COR-L47 (cell line): ENCODE measurements at places on chromosomes 12 and 14.

GRCh38 chr12:121388421-121388981 lies 11.4 kb upstream of the RNF34 start:
- no peak for DNase-seq

DNA sequence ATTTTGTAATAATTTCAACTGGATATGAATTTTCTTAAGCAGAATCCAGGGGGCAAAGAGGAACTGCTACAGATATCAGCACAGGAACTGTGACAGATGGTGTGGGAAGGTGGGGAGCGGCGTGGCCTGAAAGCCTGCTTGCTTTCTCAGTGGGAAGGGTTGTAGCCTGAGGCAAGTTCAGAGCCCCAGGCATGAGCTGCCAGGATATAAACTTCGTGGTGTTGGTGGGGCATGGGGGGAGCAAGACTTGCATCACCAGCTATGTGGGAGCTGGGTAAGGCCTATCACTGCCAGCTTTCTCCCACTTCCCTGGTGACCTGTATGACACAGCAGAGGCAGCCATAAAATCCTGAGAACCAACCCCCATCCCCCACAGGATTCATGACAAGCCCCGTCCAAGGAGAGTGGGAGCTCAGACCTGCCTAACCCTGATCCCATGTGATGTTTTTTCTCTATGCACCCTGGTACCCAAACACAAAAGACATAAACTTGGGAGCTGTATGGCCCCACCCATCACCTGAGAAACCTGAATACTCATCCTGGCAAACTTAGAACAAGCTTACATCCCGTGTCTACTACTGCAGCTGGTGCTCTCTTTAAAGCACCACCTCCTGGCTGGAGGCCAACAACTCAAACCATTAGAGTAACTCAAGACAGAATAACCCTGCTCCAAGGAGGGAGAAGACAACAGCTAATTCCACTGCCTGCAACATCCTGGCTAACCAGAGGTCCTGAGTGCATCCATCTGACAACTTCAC lies 16.5 kb downstream of the CLEC1A start:
- no peak for DNase-seq

GRCh38 chr14:62206456-62206855 lies 444.2 kb downstream of the SNAPC1 start:
- no peak for DNase-seq

GRCh38 chr12:4269279-4269991 lies 4.1 kb upstream of the CCND2 start:
- no peak for DNase-seq

DNA sequence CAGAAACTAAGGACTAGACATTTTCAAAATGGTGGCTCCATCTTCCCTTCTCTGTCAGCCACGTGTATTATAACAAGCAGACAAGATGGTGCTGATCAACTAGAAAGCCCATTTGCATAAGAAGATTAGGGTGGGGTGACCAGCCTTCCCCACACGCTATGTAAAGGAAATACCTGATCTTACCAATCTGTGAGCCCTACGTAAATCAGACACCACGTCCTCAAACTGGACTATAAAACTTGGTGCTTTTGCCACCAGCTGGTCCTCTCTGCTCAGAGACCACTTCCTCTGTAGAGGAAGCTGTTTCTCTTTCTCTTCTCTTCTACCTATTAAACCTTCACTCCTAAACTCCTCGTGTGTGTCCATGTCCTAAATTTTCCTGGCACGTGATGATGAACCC lies 101.1 kb upstream of the PLEKHG7 start:
- no peak for DNase-seq

DNA sequence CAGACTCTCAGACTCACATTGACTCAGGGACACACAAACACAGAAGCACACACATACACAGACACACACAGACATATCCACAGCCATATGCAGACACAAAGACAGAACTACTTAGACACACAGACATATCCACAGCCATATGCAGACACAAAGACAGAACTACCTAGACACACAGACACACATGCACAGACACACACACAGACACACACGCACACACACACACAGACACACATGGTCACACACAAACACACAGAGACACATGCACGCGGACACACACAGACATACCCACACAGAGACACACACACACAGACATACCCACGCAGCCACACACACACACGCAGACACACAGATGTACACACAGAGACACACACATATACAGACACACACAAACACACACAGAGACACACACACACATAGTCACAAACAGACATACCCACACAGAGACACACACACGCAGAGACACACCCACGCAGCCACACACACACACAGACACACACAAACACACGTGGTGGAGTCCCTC lies 25.7 kb downstream of the SERPINA1 start:
- no peak for DNase-seq

GRCh38 chr12:10717410-10717809 lies 5.7 kb downstream of the YBX3 start:
- DNase-seq: no peak

DNA sequence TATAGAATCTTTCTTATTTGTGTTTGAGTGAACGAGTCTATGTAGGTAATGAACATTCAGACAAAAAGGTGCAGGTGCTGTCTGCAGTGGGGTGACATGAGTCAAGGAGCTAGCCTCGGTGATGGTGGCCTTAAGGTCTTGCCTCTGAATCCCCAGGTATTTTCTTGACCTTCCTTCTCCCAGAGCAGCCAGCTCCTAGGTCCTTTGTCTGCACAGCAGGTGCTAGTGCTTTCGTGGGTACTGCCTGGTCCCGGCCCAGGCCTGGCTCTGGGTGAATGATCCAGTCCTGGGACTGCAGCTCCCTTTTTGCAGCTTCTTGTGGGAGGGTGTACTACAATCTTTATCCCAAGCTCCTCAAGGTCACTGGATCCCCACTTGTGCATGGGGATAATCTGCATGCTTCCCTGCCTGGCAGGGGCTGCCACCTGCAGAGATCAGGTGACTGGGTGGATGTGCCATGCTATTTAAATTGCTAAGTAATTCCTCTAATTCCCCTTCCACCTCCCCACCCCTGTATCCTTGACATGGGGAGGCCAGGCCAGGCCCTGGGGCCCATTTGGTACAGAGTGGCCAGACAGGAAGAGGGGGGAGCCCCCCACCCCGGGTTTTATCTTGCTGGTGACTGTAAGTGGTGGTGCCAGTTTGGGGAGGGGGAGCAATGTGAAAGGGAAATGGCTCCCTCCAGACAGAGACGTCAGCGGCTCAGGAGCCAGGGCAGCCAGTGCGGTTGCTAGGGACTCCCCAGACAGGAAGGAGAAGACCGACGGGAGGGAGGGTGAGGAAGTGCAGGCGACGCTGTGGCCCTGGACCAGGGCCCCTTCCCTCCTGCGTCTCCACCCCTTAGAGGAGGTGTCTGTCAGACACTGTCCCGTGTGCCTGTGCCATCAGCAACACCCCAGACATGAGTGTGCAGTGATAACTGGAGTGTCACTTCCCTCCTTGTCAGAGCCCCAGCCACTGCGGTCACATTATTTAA lies 6.7 kb downstream of the VASH1 start:
- peak; percentile 20 for DNase-seq

DNA sequence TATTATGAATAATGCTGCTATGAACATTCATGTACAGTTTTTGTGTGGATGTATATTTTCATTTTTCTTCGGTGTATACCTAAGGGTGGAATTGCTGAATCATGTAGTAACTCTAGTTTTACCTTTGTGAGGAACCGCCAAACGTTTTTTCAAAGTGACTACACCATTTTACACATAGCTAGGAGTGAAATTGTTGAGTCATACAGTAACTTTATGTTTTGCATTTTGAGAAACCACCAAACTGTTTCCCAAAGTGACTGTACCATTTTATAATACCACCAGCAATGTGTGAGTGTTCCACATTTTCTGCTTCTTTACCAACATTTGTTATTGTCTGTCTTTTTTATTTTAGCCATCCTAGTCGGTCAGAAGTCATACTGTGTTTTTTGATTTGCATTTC lies 3.1 kb upstream of the TPH2 start:
- DNase-seq: no peak

DNA sequence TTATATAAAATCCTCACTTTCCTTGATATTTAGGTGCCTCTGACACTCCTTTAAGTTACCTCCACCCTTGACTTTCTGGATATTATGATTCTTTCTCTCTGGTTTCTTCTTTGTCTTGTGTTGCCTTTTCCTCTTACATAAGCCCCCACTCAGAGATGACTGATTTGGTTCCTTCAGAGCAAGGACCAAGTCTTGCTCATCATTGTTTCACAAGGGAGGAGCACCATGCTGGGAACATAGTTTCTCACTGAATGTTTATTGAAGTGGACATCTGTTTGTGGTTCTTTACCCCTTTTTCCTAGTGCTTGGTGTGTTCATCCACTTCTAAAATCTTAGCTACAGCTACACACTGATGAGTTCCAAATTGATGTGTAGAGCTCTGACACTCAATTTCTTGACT lies 161.3 kb upstream of the PTPRQ start:
- DNase-seq: no peak

DNA sequence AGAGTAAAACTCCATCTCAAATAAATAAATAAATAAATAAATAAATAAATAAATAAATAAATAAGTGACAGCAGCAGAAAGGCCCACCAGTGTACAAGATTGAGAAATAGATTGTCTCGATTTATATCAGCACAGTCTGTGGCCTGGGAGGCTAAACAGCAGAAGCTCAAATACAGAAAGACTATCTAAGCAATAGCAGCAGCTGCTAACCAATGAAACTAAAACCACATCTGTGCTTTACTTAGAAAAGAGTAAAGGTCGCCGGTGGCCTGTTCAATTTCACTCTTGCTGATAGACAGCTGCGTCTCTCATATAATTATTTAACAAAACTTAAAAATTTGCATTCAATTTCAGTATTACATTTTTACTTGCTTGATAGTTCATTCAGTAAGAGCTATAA lies 325.7 kb downstream of the CEP128 start:
- DNase-seq: no peak

GRCh38 chr14:74627076-74627475 lies 15.0 kb upstream of the LTBP2 start:
- DNase-seq: no peak

DNA sequence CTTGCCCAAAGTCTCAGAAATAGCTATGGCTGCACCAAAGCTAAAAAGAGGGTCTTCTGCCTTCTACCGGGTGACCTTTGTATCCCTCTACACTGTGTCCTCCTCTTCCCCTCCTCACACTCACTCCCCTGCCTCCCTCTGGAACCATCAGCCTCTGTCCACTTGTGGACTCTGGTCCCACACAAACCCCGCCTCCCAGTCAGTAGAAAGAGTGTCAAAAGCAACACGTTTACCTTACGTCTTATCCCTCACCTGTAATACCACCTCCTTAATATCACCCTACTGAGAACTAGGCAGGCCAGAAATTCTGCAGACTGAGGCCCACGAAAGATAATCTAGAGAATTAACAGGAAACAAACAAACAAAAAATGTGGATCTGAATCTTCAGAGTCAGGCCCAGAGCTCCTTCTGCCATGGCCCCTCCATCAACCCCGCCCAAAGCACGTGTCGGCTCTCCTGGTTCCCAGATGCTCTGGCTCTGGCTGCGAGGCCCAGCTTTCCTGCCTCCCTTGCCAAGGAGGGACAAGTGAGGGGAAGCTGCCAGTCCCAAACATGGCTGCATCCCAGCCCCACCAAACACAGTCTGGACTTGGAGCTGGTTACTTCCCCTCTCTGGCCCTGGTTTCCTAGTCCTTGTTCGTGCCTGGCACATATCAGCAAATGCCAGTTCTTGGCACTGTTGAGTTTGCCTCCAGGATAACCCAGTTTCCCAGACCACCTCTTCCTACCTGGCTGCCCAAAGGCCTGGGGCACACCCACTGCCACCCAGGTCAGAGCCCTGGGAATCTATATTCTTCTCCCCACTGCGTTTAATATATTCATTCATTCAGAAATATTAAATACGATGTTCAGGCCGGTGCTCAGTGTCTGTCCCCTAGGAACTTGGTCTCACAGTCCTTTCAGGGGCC lies 2.7 kb downstream of the ACTN1 start:
- no peak for DNase-seq

DNA sequence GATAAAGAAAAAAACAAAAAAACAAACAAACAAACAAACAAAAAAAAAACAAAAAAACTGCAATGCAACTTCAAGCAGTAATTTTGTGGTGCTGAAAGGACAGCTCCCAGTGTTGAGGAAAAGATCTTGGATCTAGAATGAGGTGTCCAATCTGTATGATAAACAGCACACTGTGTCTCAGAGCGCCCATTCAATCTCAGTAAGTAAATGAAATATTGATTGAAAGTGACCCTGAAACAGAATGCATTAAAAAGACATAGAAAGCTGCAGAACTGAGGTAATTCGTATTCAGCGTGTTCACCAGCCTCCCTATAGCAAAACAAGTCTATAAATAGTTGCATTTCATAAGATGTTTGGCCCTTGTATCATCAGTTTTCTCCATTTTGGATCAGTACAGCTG lies 153.0 kb downstream of the NOVA1 start:
- no peak for DNase-seq

DNA sequence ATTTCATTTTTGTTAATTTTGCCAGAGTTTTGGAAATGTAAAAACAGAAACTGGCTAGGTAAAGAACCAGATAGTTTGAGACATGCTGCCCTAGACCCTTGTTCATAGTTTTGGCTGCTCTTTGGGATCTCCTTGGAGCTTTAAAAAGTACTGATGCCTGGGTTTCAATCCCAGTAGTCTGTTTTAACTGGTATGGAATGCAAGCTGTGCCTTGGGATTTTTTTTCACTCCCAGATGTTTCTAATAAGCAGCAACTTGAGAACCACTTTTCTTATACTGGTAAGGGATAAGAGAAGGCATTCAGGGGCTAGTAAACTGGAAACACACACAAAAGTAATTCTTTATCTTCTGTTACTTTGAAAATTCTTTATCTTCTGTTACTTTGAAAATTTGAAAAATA lies 18.8 kb downstream of the SLC35F4 start:
- no peak for DNase-seq

- no peak for DNase-seq
Observed at GRCh38 chr14:91714805-91715204, 17.1 kb downstream of the CATSPERB start.

GRCh38 chr14:85217412-85217811 lies 312.5 kb upstream of the FLRT2 start:
- DNase-seq: no peak

DNA sequence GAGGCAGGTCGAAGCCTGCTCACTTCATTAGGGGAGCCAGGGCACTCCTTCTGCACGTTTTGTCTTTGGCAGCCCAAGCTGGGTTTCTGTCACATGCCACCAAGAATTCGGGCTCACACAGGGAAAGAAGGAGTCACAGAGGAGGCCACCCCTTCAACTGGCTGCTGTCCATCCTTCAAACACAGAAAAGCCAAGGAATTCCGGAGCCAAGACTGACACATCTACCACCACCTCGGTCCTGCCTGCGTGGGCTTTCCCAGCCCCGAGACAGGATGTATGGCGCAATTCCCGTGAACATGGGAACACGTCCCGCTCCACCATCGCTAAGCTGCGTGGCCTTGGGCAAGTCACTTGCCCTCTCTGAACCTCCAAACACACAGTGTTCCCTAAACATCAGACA lies 70.4 kb downstream of the NCOR2 start:
- no peak for DNase-seq

GRCh38 chr12:26152507-26153102 lies 27.8 kb upstream of the BHLHE41 start:
- no peak for DNase-seq
